ELF-1 (cell line): ENCODE measurements at places on chromosomes 11 and 22.

GRCh38 chr11:554428-555226 is 5.9 kb downstream of the LMNTD2 start:
- peak; percentile 90 for DNase-seq

- no peak for DNase-seq
These were observed 4.9 kb downstream of the TCP11L1 start for GRCh38 chr11:33044285-33044756.

GRCh38 chr11:126202646-126203359 is 8.6 kb downstream of the RPUSD4 start:
- no peak for DNase-seq

DNA sequence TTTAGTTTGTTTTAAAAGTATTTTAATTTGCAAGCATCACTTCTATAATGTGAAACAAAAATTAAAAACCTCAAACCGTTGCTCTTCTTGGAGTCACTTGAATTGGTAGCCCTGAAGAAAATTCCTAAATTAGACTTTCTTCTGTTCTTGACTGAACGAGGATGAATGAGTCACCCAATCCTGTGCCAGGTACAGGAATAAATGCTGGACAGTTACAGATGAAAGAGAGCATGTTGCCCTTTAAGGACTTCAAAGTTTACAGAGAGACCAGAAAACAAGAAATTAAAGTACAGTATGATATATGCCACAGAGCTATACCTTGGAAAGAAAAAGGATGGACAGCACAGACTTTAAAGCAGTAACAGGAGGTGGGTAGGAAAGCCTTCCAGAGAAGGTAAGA is 41.3 kb upstream of the CXCR5 start:
- no peak for DNase-seq

GRCh38 chr11:94782446-94782845 is 14.3 kb downstream of the AMOTL1 start:
- DNase-seq, result no peak

GRCh38 chr11:65419772-65420481 is 2.7 kb upstream of the NEAT1 start:
- peak; percentile 95 for DNase-seq

GRCh38 chr11:104918113-104918824 is 20.0 kb upstream of the CASP12 start:
- no peak for DNase-seq

GRCh38 chr11:13277768-13278608 is at the start of gene BMAL1:
Gene BMAL1 (plus strand): TSS chr11:13277790. CDS start chr11:13354309, 76,519 bp downstream.
- peak; percentile 31 for DNase-seq

- DNase-seq, result no peak
These were observed 81.9 kb downstream of the RAB30 start for GRCh38 chr11:82989628-82990404.

GRCh38 chr11:57793351-57794115 is 31.9 kb downstream of the CTNND1 start:
- no peak for DNase-seq

GRCh38 chr11:103413266-103413888 is 304.2 kb downstream of the DYNC2H1 start:
- no peak for DNase-seq

- no peak for DNase-seq
These were observed 88.8 kb downstream of the ABTB2 start for GRCh38 chr11:34268906-34269430.

GRCh38 chr11:113971506-113972195 is 3.3 kb upstream of the HTR3A start:
- no peak for DNase-seq

GRCh38 chr11:74776546-74776945 is 27.9 kb downstream of the RNF169 start:
- no peak for DNase-seq

DNA sequence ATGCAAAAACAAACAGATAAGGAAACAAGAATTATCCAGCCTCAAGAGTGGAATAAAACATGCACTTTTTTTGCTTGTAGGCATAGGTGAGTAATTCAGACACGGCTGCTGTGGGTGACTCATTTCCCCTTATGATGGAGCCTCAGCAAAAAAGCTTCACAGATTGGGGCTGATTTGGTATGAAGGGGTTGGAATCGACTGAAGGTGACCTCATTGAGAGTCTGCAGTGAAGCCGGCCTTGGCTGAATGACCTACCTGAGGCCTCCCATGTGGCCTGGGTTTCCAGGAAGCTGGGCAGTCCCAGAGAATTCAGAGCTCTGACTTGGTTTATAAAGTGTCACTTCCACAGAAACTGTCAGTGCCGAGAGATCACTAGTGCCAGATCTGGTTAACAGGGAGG is 34.2 kb upstream of the VPREB1 start:
- DNase-seq, result no peak

DNA sequence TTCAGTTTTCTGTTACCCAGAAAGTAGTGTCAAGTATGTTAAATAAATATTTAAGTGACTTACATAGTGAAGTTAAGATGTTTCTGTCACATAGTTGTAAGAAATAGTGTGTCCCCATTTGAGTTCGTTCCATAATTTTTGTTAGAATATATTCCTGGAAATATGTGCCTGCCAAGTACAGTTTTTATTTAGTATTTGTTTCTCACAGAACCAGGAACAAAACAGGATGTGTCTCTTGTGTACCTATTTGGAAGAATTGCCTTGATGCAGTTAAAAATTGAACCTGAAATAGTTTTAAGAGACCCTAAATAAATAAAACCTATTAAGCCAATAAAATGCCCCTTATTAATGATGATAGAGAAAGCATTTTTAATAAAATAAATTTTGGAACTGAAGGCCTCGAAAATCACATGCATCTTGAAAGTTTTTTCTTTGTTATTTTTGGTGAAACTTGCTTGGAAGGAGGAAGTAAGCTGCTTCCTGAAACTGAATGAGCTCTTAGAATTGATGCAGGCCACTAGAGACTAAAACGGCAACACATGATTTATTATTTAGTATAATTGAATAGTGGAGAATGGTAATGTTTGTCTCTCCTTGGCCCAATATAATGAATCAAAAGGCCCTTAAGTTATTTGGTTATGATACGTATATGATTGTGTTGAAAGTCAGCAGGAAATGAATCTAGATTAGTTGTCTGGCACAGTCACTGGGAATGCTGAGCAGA is 55.9 kb downstream of the SWAP70 start:
- no peak for DNase-seq

DNA sequence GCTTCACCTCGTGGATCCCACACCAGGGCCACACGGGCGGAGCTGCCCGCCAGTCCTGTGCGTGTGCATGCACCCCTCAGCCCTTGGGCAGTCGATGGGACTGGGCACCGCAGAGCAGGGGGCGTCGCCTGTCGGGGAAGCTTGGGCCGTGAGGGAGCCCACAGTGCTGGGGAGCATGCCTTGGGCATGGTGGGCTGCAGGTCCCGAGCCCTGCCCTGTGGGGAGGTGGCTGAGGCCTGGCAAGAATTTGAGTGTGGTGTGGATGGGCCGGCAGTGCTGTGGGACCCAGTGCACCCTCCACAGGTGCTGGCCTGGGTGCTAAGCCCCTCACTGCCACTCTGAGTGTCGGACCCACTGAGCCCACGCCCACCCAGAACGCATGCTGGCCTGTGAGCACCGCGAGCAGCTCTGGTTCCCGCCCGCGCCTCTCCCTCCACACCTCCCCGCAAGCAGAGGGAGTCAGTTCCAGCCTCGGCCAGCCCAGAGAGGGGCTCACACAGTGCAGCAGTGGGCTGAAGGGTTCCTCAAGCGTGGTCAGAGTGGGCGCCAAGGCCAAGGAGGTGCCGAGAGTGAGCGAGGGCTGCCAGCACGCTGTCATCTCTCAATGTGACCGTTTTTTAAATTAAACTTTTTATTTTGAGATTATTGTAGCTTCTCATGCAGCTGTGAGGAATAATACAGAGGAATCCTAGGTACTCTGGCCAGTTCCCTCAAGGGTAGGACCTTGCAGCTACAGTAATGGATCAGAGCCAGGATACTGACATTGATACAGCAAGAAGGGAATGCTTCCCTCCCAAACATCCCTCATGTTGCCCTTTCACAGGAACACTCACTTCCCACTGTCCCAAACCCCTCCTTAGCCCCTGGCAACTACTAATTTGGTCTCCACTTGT is 127.7 kb downstream of the CRYBB2 start:
- no peak for DNase-seq

- peak; percentile 80 for DNase-seq
These were observed 21.2 kb downstream of the DAGLA start for GRCh38 chr11:61701242-61701886.

- DNase-seq, result no peak
These were observed 404.6 kb upstream of the DDI1 start for GRCh38 chr11:103631841-103632240.

GRCh38 chr11:35815556-35816315 is 128.1 kb upstream of the LDLRAD3 start:
- DNase-seq, result no peak

- no peak for DNase-seq
These were observed 18.6 kb upstream of the NXPE4 start for GRCh38 chr11:114614127-114614720.

DNA sequence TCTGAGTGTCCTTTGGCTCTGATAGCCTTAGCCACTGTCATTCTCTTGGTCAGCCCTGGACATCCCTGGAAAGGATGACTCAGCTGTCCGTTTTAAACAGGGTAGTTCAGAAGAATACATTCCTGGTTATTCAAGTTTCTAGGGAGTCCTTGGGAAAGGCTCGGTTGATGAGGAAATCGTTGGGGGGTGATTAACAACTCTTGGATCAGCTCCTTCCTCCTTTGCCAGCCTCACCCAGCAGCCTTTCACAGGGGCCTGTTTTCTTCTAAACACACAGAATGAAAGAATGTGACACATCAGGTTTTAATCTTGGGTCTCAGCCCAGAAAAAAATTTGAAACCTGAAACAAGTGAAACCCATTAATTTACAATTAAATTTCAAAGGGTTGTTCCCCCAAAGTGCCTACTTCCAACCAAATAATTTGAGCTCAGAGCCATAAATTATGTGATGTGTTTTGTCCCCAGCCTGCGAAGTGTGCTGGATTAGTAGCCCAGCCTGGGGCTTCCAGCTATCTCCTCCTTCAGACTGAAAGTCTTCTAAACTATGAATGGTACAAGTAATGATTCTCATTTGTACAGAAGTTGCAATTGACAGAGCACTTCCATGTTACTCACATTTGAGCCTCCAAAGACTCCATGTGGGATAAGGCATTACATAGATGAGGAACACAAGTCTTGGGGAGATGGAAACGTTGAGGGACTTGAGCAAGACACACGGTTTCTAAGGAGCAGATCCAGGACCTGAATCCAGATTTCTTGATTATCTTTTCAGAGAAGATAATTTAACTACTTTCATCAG is 19.3 kb upstream of the MRGPRX2 start:
- peak; percentile 60 for DNase-seq

GRCh38 chr11:2472428-2473186 is 27.8 kb downstream of the KCNQ1 start:
- no peak for DNase-seq

- no peak for DNase-seq
These were observed 1054.3 kb upstream of the TENM4 start for GRCh38 chr11:80495116-80495515.

GRCh38 chr11:27703481-27703880 is 3.2 kb upstream of the BDNF start:
- no peak for DNase-seq

DNA sequence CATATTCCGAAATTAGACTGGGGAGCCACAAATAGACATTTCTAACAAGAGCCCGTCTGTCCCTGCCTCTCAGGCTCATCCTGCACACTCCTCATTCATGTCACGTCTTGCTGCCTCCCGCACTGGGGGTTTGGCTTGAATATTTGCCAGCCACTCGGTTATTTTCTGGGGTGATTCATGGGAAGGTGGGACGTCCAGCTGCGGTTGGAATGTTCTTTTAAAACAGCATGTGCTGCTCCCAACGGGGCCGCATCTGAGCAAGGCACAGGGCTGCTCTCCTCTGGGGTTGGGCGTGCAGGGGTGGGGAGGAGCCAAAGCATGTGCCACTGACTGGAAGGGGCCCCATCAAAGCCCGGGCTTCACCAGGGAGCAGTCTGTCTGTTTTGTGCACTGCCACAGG is 25.9 kb upstream of the SLC5A4 start:
- no peak for DNase-seq

GRCh38 chr11:78783301-78783700 is 208.6 kb upstream of the NARS2 start:
- DNase-seq, result no peak

- peak; percentile 62 for DNase-seq
These were observed 9.9 kb downstream of the FADS3 start for GRCh38 chr11:61881397-61881796.

DNA sequence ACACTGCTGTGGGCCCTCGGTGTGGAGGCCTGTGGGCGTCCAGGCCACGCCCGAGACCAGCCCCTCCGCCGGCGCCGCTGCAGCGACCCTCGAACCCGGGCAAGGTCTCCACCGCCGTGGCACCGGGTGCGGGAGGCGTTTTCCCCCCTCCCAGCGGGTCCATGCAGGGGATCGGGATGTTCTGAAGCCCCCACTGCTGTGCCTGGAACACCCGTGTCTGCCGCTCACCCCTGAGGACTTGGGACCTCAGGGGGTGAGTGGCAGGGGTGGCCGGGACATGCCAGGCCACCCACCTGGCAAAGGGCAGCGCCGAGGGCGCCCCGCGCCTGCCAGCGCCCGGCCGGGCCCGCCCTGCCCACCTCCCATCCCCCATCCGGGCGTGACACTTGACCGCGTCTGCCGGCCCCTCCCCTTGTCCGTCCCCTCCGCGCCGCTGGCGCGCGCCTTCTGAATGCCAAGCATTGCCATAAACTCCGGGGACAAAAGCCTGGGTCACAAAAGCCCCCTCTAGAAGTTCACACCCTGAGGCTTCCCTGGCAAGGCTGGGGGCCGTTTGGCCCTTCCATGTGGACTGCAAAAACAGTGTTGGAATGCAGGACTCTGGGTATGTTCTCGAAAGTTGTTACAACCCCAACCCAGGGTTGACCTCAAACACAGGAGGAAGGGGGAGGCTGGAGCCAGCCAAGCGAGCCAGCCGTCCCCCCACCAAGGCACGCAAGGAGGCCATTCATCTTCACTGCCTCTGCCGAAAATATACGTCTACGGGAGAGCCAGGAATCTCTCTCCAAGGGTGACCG is 819 bp upstream of the KCNQ1OT1 start:
- peak; percentile 75 for DNase-seq

DNA sequence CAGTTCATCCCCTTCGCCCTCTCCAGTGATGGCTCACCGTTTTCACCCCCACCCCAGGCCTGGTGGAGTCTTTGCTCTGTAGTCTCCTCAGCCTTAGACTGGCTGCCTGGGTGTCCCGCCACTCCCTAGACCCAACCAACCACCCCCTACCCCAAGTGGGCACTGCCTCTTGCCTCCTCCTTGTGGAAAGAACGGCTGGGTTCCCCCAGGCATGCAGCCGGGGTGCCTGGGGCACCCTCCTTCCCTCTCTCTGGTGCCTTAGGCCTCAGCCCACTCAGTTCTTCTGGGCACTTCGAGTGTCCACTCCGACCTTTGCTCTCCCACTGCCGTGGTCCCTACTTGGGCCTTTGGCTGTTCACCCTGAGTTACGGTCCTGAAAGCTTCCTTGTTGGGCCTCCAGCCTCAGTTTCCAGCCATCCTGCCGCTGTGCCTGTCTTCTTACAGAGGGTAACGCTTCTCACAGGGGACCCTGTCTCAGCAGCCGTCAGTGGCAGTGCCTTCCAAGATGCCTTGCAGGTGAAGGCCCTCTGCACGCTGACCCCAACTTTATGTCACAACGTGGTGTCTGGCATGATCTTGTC is 3.1 kb downstream of the GRIK4 start:
- DNase-seq, result no peak

GRCh38 chr22:31082606-31083376 is 1.7 kb downstream of the SMTN start:
- DNase-seq, result peak; percentile 76

- DNase-seq, result no peak
These were observed 15.0 kb upstream of the CYP2R1 start for GRCh38 chr11:14906993-14907392.

- no peak for DNase-seq
These were observed 110.9 kb downstream of the ELP4 start for GRCh38 chr11:31620434-31620833.
